ENCODE measurements at places on chromosomes 5 and 9.
A peak's percentile ranks its signal among the peaks of the same experiment; 100 is the strongest.

DNA sequence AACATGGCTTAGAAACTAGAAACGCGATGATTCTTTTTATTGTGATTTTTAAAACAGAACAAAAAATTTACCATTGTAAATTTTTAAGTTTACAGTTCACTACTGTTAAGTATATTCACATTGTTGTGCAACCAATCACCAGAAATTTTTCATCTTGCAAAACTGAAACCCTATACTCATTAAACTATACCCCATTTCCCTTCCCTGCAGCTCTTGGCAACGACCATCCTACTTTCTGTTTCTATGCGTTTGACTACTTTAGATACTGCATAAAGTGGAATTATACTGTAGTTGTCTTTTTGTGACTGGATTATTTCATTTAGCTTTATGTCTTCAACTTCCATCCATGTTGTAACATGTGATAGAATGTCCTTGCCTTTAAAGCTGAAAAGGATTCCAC is 52.5 kb downstream of the SPOCK1 start:
- DNase-seq = no peak

DNA sequence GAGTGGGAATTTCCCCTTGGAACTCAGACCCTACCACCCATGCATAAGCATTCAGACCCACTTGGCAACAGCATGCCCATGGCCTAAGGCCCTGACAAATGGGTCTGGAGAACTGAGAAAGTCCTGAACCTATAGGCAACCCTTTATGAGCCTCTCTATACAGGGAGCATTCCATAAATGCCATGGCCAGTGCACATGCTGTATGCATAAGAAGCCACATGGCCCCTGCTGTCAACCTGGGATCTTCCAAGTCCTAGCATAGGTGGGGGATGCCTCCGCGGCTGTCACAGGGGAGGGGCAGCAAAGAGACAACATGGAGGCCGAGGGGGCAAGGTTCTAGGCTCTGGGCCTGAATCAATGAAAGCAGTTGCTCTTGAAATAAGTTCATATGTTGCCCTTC is 8.2 kb upstream of the NIPAL4 start:
- DNase-seq = no peak

DNA sequence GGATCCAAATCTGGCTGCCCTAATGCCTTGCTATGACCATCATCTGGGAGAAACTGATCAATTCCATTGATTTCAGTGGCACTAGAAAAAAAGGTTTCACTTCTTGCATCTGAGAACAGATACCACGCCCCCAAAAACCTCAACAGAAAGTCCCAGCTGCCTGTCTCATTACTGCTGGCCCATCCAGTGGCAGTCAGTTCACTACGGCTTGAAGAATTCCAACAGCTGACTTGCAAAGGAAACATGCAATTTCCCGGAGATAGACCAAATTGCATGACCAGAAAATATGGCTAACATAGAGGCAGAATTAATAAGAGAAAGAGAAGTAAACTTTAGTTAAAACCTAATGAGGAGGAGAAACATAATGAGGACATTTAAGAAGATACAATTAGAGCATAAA is 48.6 kb downstream of the UGCG start:
- no peak for DNase-seq

GRCh38 chr9:89524963-89525362 is 27.1 kb upstream of the SEMA4D start:
- DNase-seq = no peak

DNA sequence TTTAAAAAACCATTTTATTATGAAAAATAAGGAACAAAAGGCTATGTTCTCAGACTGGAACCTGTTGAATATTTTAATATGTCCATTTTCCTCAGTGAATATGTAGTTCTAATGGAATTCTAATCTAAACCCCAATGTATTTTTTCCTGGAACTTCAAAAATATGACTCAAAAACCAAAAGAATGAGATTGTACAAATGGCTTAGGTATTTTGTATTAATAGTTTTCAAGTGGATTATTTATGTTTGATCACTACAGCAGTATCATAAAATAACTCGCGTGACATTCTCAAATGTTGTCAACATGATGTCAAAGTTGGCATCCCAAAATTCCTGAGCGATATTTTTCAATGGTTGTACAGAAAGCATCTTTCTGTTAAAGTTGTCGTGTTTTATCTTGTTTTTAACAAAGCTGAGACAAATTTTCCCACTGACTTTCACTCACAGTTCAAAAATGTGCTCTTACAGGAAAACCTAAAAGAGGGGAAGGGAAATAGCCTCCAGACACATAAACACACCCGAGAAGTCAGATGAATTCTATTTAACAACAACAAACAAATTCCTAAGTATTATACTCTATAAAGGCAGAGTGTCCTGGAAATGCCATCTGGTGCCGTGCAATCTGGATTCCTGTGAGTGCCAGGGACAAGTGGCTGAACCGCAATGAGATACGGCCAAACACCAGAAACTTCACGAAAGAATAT is 68.1 kb upstream of the TAS2R1 start:
- no peak for DNase-seq

- DNase-seq = no peak
Measured at GRCh38 chr9:32928145-32928763, 73.2 kb downstream of the APTX start.

- DNase-seq = no peak
Measured at GRCh38 chr9:93479726-93480125, 26.3 kb upstream of the FAM120AOS start.

DNA sequence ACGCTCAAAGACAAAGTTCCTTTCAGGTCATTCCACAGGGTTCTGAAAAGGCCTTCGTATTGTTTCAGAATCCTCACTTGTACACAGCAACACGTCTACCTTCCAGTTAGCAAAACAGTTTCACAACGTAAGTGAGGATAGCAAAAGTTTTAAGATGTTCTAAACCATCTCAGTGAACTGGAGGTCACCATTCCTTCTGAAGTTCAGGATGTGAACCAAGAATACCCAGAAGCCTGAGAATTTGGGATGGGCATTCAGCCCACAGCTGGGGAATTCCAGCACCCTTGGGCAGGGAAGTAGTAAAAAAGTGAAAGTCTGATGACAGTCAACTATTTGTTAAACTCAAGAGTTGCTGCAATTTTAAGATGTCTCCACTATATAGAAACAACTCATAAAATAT is 224.5 kb downstream of the BNC2 start:
- DNase-seq = no peak

DNA sequence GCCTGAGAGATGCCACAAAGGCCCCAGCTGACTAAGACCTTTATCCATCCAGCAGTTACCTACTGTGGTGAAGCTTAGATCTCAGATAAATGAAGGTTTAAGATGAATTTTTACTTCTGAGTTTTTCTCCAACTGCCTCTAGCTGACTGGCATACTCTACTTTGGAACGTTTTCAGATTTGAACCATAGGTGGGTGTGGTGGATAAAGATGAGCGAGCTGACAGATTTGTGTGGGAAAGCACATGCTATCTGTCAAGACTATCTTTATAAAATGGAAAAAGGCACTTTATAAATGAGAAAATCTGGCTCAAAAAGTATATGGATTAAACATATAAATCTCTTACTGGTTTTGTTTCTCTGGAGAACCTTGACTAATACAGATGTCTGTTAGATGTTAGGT is 160.8 kb downstream of the MCTP1 start:
- no peak for DNase-seq

DNA sequence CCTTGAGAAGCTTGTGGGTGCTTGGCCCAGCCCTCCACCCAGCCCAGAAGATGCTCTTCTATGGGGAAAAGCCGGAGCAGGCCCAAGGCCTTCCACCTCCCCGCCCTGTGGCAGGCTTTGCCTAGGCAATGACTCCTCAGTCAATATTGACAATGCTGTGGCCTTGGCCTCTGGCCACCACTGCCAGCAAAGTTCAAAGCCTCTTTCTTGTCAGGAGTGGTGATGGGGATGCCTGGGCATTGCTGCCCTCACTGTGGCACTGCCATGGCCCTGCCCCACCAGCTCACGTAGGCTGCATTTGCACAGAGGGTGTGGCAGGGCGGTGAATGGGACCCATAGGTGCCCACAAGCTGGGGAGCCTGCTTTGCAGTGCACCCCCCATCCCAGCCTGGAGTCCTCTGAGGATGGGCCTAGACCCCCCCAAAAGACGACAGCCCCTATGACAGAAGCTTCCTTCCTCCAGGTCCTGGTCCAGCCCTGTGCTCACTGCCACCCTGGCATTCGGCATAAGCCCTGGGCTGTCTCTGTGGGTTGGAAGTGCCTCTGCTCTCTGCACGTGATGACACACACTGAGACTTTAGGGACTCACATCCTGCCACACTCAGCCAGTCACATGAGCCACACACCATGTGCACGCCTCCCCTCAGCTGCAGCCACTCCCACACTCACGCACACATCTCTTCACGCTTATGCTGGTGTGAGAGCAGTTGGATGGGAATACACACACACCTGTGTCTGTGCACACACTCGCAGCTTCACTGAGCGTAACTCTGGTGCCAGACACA is 31.1 kb downstream of the MORN5 start:
- no peak for DNase-seq

DNA sequence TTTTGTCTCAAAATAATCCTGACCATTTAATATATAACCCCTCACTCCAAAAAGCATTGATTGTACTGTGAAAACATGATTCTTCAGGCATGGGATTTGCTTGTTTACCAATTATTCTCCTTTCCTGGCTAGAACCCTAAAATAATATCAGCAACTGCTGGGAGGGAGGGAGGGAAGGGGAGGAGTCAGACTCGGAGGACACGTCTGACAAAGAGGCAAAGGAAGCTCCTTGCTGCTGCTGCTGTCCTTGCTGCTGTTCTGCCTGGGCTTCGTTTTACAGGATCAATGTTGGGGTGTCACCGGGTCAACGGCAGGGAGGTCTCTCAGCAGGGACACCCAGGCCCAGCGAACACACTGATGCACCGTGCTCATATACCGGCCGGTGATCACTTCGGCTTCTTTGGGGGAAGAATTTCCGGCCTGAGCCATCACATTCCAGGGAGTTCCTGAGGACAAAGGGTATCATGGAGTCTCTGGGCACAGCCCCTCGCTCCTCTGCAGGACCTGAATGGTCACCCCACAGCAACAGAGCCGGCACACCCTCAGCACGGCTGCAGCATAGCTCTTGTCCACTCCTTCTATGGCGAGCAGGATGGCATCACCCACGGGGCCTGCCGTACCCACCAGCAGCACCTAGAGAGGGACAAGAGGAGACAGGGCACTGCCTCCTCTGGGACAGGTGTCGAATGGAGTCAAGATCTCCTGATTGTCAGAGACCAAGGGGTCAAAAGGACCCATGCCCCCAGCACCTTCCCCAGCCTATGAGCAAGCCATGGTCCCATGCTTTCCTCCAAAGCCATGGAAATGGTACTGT is 27.9 kb downstream of the MED10 start:
- no peak for DNase-seq

DNA sequence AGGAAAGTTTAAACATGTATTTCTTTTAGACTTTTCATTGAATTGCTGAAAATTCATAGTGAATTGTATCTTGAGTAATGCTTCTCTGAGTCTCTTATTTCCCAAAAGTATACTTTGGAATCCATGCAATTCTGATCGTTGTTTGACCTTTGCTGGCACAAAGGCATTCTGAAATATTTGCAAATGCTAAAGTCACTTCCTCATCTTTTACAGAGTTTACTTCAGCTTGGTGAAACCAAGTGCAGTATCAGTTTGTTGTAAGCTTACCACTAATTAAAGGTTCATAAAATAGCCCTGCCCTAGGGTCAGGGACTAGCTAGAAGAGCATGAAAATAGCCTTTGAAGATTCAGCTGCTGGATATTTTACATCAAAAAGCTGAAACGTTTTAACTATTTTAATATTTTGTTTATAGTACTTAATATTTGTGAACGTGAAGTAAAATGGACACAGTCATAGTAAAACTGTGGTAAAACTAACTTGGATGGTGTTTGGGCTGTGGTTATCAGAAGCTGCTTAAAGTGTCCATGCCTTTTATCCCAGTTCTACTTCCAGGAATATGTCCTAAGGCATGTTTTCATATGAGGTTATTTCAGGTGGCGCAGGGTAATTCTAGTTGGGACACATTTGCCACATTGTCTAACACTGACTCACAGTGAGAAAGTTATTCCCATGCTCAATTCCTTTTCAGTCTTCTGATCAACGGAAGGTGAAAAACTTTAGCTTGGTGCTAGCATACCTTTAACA is 45.3 kb downstream of the SLC22A5 start:
- no peak for DNase-seq

DNA sequence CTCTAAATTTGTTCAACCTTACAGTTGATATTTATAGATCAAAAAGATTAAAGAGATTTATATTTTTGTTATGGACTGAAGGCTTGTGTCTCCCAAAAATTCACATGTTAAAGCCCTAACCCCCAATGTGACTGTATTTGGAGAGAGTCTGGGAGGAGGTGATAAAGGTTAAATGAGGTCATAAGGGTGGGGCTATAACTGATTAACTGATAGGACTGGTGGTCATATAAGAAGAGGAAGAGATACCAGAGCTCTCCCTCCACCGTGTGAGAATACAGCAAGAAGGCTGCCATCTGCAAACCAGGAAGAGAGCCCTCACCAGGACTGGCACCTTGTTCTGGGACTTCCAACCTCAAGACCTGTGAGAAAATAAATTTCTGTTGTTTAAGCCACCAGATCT is 264.3 kb downstream of the ENC1 start:
- DNase-seq = no peak

- no peak for DNase-seq
Measured at GRCh38 chr5:146042628-146043279, 62.6 kb downstream of the PLAC8L1 start.

DNA sequence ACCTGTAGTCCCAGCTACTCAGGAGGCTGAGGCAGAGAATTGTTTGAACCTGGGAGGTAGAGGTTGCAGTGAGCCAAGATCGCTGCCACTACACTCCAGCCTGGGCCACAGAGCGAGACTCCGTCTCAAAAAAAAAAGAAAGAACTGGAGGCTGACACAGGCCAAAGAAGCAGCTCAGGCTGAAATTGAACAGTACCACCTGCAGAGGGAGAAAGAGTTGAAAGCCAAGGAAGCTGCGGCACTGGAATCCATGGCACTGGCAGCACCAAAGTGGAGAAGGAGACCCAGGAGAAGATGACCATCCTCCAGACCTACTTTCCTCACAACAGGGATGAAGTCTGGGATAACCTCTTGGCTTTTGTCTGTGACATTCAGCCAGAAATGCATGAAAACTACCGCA is 11.3 kb upstream of the TMEM141 start:
- no peak for DNase-seq

GRCh38 chr9:99445371-99445891 is 223.3 kb downstream of the SEC61B start:
- peak; percentile 8 for DNase-seq

GRCh38 chr9:17216646-17217045 is 81.8 kb downstream of the CNTLN start:
- no peak for DNase-seq

GRCh38 chr9:136239983-136240330 is 5.7 kb downstream of the QSOX2 start:
- no peak for DNase-seq

DNA sequence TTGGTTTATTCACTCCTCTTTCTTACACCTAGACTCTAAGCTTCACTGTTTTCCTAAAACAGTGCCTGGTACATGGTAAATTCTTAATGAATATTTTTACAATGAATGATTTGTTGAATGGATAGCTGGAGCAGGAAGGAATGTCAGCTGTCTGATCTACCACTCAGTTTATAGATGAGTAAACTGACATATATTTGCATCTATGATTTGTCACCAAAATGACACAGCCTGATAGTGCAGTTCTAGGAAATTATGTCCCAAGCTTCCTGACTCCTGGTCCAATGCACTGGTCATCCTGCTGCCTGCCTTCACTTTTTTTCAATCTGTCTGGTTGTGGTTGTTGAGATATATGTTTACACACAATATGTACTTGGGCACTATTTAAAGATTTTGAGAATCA is 651.7 kb upstream of the WWC1 start:
- no peak for DNase-seq
